RWPE2 (cell line): ENCODE measurements at places on chromosomes 12 and 14.

- DNase-seq, result no peak
Measured at GRCh38 chr12:131869871-131870418, 24.5 kb upstream of the ULK1 start.

GRCh38 chr12:9112076-9112853 is 3.5 kb downstream of the A2M start:
- DNase-seq, result no peak

DNA sequence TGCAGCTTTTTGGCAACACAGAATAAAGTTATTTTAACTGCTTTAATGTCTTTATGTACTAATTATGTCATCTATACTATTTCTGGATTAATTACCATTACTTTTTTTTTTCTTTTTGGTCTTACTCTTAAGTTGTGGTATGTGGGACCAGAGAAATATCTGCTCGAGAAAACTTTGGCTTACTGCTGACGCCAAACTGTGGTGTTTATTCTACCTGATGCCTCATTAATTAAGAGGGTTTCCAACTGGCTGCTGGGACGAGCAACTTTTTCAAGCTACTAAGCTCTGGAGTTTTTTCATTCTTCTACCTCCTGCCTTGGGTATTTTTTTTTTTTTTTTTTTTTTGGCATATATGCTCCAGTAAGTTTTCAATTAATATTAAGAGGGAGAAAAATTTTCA is 1257.5 kb downstream of the FSCB start:
- DNase-seq, result no peak

GRCh38 chr12:88538250-88538649 is 42.0 kb downstream of the KITLG start:
- DNase-seq, result no peak

DNA sequence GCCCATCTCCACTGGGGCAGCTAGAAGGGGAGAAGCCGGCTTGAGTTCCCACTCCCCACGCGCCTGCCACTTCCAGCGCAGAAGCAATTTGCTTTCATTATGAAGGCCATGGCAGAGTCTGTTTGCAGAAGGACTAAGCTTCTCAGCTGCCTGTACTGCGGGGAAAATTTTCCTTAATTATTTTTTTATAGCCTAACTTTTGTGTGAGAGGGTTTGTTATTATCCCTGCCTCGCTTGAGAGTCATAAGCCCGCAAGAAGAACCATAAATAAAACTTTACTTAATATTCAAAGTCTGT is 56.0 kb upstream of the DLK1 start:
- no peak for DNase-seq

GRCh38 chr12:113797535-113797868 is 168.6 kb downstream of the RBM19 start:
- no peak for DNase-seq

GRCh38 chr12:63949902-63950301 is 105.4 kb downstream of the SRGAP1 start:
- no peak for DNase-seq

GRCh38 chr12:96078231-96079135 is 43.1 kb upstream of the LTA4H start:
- no peak for DNase-seq

DNA sequence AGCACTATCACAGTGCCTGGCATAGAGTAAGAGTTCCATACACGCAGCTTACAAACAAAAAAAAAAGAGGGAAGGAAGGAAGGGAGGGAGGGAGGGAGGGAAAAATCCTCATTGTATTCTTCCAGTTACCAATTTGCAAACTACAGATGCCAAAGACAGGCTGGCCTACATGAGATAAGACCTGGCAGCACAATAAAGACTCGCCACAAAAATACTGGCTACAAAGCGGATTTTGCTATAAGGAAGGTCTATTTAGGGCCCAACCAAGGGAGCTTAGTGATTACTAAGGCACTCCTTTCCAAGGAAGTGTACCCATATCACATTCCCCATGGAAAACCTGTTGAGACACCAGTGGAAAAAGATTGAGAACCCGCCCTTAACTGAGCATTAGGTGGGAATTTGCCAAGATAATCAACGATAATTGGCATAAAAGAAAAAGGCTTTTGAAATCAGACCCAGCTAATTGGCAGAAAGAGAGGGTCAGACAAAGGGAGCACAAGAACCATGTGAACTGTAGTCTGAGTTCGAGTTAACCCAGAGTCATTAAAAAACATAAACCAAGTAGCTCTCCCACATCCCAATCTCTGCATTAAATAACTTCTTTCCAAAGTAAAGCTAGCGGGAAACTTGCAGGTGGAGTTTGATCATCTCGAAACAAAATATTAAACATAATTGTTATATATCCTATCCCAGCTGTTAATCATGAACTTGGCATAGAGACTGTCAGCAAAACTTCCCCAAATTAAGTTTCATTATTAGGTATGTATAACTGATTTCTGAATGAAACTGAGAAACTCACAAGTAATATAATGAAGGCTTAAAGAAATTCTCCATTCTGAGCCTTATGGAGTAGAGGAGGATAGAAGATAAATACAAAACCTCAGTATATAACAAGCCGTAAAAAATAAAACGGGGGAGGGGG is 50.1 kb downstream of the PHLDA1 start:
- no peak for DNase-seq

DNA sequence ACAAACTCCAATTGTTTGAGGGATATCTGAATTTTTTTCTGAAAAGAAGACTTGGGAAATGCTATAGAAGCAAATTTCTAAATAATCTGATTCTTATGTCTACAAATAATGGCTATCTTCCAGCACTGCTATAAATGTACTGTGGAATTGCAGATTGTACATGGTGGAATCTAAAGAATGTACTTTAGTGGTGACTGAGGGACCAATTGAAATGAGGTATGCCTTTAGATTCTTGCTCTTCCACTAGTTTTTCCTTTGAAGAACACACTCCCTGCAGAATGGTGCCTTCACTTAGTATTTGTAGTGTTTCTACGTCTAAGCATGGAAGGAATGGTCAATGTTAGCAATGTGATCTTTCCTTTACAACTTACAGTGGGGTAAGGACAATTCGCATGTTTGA is 11.7 kb upstream of the PRB4 start:
- no peak for DNase-seq

DNA sequence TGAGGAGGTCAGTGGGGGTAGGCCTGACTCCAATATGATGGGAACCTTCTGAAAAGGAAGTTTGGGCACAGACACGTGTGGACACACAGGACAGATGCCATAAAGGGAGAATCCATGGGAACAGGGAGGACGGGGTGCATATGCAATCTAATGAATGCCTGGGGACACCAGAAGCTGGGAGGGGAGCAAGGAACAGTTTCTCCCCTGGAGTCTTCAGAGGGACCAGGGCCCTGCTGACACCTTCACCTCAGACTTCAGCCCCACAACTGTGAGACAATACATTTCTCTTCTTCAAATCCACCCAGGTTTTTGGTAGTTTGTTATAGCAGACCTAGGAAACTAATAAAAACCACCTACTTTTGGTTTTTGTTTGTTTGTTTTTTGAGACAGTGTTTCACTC is 35.2 kb upstream of the CLIP1 start:
- no peak for DNase-seq

DNA sequence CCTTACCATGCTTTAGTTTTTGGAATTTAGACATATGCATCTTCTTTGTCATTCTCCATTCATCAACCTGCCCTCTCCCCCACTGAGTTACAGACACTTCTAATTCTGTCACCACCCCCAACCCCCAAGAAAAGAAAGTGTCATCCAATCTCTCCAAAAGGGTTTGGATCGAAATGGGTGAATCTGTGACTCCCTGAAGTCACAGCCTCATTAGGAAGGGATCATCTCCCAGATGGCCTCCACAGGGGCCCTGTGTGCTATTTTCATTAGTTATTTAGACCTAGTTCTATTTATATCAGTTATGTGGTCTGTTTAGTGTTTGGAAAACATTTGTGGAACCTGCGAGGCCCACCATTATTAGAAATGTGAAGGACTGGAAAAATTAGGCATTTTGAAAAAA is 191.0 kb upstream of the ATP2B1 start:
- DNase-seq, result no peak

DNA sequence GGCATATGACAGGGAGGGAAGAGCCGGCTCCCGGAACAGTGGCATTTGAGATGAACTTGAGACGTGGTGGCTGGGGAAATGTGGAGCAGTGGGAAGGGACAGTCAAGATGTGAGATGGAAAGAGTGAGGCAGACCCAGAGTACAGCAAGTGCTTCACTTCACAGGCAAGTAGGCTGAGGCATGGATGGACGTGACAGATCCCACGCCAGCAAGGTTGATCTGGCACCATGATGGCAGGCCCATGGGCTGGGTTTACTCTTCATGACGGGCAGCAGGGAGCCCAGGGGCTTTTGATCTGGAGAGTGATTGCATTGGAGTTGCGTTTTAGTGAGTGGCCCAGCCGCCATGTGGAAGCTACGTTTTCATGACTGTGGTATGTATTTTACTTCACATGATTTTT is 17.9 kb upstream of the EML1 start:
- no peak for DNase-seq

DNA sequence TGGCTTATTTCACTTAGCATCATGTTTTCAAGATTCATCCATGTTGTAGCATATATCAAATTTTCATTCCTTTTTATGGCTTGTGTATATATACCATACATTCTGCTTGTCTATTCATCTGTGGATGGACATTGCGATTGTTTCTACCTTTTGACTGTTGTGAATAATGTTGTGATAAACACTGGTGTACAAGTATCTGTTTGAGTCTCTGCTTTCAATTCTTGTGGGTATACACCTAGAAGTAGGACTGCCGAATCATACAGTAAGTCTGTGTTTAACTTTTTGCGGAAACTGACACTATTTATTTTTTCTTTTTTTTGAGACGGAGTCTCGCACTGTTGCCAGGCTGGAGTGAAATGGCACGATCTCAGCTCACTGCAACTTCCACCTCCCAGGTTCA is 19.6 kb upstream of the RPS6KA5 start:
- DNase-seq, result no peak

DNA sequence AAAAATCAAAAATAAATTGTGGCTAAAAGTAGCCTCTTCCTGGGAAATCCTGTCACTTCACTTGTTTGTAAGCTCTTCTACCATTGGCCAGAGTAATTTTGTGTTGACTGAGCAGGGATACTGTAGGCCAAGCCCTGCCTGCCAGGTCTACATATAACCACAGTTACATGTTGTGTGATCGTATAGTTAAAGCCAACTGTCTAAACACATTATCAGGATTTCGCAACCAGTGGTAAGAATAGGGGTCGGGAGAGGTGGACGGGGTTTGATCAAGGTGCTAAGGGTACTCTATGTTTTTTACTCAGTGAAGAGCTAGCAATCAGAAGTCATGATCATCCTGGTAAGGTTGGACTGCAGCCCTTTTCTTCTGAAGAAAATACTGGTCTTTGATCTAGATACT is 13.4 kb downstream of the ANKRD13A start:
- no peak for DNase-seq

- no peak for DNase-seq
Measured at GRCh38 chr12:13959131-13959723, 22.2 kb downstream of the GRIN2B start.

- no peak for DNase-seq
Measured at GRCh38 chr12:89539426-89540223, 13.8 kb upstream of the POC1B start.

- DNase-seq, result no peak
Measured at GRCh38 chr12:5588176-5588575, 156.3 kb downstream of the NTF3 start.

DNA sequence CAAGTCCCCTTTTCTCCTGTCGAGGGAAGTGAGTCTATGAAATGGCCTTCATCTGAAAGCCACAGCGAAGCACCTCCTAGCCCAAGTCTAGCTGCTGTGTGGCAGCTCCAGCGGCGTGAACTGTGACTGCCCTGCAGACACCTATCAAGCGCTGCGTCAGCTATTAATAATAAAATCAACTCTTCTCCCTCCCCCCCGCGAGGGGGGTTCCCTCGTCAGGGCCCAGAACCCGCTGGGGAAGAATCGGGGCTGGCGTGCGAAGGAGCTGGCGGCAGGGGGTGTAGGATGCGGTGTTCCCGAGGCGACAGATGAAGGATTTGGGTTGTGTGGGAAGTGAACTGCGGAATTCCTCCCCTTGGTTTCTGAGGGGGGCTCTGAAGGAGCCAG is 662 bp upstream of the ATP2A2 start:
- DNase-seq, result no peak

DNA sequence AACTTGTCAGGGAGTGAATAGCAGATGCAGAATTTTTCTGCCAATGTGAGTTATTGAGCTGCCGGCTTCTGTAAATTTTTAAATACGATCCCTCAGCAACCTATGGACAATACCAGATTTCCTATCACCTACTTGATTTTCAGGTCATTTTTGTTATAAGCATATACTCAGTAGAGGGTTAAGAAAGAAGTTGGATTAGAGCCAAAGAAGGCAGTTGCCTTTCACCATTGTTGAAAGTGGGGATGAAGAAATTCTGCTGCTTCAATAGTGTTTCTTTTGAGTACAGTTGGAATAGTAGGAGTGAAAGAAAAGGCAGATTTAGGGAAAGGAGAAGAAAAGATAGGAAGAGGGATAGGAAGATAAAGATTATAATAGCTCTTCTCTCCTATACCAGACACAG is 197.1 kb downstream of the ATP23 start:
- DNase-seq, result no peak

DNA sequence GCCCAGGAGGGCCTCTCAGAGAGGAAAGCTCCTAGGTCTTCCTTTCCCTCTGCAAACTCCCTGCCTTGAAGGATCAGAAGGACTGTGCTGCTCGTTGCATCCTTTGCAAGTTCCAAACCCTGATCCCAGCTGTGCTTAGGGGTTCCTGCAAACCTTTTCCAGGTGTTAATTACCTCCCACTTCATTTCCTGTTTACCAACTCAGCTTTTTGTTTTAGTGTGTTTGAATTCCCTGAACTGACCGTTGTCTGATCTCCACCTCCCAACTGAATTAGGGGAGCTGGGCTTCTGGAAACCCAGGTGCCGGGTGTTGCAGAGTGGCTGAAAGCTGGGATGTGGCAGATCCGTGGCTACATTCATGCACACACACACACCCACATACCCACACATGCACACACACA is 20.6 kb upstream of the BDKRB1 start:
- no peak for DNase-seq

GRCh38 chr12:132115500-132115899 is 28.6 kb downstream of the DDX51 start:
- DNase-seq, result no peak

DNA sequence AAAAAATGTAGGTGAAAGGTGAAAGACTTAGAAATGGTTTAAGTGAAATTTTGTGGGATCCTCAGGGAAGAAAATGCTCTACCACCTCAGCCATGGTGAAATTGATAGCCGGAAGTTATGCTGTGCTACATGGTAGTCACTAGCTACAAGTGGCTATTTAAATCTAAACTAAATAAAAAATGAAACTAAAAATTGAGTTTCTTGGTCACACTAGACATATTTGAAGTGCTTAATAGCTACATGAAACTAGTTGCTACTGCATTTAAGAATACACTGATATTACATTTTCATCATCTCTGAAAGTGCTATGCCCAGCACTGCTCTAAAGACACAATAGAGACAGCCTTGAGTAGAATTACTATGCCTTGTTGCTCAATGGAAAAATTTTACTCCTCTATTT is 10.3 kb upstream of the SLCO1B3 start:
- no peak for DNase-seq

DNA sequence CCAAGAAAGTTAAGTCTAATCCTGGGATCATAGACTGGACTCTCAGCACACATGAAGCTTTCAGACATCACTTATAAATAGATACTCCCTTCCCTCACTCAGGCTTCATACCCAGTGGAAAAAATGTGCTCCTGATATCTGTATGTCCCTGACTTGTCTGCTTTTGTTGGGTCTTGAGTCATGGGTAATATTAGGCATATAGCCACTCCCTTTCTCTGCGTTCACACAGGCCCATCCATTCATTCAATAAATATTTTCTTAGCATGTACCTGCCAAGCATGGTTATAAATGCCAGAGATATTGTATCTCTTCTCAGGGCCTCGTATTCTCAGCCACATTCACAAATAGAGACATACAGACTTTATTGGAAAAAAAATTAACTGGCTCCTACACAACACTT is 43.5 kb downstream of the COX16 start:
- DNase-seq, result no peak
